Amniotic epithelial cell (primary cell): ENCODE measurements at places on chromosomes 2 and 18.

DNA sequence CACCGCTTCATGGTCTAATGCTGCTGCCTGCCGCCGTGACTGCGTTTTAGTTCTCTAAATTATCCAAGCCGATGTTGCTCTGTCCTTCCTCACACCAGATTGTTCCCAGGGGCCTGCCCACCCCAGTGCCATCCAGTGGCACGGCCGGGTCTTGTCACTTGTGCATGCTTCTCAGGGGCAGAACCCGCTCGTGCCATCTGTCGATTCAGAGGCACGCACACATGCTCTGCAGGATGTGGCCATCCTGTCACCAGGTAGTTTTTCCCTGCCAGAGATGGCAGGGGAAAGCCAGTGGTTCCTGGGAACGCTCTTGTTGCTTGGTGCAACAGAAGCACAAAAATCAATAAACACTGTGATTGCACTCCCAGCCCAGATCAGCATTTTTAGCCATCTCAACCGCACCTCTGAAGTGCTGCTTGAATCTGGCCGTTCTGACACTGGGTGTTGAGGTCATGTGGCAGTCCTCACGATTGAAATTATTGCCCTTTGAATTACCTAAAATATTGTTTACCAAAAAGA is 119.6 kb upstream of the BOD1L2 start:
- DNase-seq: no peak

DNA sequence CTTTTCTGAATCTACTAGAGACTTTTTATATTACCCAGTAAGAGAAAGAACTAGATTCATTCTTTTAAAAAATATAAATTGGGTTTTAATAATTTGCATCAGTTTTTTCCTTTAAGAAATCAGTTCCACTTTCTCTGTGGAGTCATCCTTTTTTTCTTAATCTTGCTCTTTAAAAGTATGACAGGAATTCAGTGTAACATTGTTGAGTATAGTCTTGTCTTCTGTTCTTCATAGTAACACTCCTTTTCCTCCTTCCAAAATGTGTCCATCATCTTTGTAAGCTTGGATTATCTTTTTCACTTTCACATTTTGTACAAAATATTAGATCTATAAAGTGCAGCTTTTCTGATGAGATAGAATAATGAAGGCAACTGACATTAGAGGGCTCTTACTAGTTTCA is 135.4 kb downstream of the HAUS1 start:
- no peak for DNase-seq

GRCh38 chr18:63099091-63099840 is 220.3 kb downstream of the BCL2 start:
- peak; percentile 35 for DNase-seq

DNA sequence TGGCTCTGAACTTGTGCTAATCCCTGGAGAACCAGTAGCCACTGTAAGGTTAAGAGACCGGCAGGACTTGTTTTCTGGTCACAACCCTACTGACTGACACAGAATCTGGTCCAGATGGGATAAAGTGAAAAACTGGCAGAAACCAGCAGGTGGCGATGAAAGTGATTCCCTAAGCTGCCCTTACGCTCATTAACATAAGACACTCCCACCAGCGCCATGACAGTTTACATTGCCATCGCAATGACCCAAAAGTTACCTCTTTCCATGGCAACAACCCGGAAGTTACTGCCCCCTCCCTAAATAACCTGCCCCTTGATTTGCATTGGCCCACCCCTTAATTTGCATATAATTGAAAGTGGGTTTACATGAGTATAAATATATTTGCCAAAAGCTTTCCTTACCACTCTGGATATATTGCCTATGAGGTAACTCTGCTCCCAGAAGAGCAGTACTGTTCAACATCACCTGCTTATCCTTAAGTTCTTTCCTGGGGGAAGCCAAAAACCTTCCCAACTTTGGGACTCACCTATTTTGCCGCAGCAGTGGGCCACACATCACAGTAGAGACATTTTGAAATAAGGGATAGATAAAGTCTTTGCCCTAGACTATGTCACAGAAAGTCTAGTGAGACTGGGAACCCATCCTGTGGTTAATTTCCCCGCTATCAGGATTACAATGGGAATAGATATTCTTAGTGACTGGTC is 35.8 kb upstream of the AFF3 start:
- DNase-seq: peak; percentile 81

DNA sequence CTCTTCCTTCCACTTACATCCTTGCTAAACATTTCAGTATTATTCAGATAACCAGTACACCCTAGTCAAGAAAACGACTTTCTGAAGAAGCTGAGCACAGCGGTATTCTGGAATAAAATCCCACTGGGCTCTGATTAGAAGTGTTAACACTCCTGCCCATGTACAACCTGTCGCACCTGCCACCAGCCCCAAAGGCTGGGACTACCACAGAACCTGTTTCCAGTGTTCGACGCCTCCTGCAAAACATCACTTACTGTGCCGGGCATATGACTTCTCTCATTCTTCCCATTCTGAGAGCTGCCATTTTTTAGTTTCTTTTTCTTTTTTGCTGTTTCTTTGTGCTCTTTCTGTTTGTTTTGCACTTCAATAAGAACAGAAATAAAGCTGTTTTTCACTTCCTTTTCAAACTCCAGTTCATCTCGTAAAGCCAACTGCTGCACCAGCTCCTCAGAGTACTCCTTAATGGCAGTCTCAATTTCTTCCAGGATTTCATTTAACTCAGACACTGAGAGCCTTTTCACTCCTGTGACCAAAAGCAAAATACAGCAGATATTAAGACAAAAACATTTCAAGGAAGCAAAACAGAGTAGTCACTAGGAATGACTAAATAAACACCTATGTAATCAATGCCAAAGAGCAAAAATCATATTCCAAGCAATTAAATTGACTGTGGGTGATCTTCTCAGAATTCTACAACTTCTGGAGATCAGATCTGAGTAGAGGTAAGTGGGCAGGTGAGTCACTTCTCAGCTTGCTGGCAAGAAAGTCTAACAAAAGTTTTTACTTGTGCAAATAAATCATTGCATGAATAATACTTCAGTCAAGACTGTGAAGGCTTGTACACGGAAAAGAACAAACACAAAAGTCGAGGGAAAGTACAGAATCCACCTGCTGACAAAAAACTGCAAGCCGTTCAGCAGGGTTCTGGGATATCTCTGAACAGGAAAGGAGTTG is 19.3 kb downstream of the FEZ2 start:
- DNase-seq: no peak

GRCh38 chr2:146992057-146992456 is 852.8 kb upstream of the ACVR2A start:
- DNase-seq: peak; percentile 53

GRCh38 chr18:35671966-35672603 is 90.5 kb downstream of the GALNT1 start:
- DNase-seq: peak; percentile 16

- no peak for DNase-seq
These were observed 234.4 kb upstream of the FIGN start for GRCh38 chr2:163970058-163970813.

DNA sequence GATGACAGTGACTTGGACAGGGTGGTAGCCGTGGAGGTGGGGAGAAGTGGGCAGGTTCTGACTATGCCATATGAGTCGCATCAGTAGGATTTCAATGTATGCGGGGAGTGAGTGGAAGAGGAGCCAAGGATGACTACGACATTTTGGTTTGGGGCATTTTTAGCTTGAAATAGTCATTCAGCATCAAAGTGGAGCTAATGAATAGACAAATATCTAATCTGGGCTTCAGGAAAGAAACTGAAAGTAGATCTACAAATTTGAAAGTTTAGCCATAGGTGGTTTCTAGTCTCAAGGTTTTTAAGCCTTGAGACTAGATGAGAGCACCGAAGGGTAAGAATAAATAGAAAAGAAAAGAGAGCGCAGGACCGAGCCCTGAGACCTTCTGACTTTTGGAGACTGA is 58.3 kb downstream of the FEZ2 start:
- DNase-seq: no peak

GRCh38 chr2:46803911-46804670 is 111.5 kb downstream of the MCFD2 start:
- peak; percentile 90 for DNase-seq

- DNase-seq: no peak
These were observed 5.0 kb downstream of the EVX2 start for GRCh38 chr2:176078541-176079284.

GRCh38 chr2:74915743-74916142 is 42.7 kb upstream of the POLE4 start:
- peak; percentile 82 for DNase-seq

DNA sequence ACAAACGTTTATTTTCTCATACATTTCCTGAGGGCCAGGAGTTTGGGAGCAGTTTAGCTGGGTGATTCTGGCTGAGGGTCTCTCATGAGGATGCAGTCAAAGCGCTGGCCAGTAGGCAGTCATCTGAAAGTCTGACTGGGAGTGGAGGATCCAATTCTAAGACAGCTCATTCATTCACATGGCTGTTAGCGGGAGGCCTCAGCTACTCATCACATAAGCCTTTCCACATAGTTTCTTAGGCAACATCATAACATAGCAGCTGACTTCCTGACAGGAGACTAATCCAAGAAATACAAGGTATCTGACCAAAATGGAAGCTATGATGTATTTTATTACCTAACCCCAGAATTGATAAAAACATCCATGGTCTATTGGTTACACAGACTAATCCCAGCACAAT is 2.9 kb upstream of the MRPL44 start:
- DNase-seq: peak; percentile 97

GRCh38 chr2:16482460-16482859 is 183.2 kb downstream of the CYRIA start:
- DNase-seq: no peak

DNA sequence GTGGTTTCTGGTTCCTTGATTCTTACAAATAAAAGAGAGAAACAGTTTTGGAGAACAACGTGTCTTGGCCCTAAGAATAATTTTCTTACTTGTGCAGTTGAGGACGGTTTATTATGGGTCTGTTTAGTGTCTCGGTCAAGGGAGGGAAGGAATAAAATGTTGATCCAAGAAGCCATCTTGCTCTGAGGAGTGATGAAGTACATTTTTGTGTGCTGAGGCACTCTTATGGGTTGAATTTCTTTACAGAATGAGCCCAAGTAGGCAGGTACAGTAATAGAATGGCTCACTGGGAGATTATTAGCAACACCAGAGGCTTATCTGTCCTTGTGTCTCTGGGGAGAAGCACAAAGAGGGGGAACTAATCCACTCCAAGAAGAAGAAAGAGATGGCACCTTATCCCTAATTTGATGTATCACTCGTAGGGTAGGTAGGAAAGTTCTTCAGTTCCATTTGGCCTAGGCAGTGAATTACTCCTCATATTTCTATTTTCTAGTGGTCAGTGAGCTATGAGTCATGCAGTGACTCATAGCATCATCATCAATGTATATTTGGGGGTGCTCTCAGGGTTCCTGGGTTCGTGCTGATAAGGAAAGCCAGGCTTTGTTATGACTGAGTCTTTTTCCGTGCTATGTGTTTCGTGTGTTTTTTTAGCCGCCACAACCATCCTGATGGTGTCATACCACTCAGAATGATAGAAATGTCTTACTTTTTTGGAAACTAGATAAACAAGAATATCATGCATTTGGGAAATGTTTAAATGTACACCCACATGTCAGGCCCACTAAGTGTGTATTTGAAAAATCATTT is 250.1 kb upstream of the CTAGE1 start:
- peak; percentile 99 for DNase-seq

DNA sequence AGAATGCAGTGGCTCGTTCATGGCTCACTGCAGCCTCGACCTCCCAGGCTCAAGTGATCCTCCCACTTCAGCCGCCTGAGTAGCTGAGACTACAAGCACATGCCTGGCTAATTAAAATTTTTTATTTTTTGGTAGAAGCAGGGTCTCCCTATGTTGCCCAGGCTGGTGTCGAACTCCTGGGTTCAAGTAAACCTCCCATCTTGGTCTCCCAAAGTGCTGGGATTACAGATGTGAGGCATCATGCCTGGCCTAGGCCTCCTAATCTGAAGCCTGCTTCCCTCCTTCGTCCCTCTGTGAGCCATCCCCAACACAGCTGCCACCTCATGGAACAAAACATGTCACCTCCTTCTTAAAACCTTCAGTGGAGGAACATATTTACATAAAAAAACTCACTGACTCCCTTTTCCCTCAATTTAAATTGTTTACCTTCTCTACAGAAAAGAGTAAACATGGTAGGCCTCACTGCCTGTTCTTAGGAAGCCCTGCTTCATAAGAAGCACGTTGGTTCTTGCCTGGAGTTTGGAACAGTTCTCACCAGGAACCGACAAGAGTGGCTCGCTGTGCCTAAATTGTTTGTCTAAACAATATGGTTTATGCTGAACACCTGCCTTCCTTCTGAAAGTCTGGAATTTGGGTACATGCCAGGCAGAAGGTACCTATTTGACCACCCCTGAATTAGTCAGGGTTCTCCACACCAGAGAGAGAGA is 12.1 kb upstream of the RHOB start:
- DNase-seq: no peak

DNA sequence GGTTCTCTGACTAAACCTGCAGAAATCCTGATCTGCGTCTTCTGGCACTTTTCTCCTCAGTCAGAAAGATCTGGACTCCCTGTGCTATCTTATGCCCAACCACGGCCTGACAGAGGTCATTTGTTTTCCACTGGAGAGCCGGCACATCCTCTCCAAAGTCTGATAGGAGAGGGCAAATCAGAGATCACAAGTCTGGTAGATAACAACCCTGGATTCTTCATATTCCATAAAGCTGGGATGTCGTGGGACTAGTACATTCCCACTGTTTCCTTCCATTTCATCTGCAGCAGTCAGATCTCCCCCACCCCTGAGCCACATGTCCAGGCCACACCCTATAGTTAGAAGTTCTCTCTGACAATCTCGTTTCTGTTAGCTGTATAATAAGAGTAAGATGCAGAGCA is 157.0 kb downstream of the MGAT5 start:
- DNase-seq: peak; percentile 99

GRCh38 chr2:197058777-197059300 is 132.3 kb upstream of the PGAP1 start:
- no peak for DNase-seq

DNA sequence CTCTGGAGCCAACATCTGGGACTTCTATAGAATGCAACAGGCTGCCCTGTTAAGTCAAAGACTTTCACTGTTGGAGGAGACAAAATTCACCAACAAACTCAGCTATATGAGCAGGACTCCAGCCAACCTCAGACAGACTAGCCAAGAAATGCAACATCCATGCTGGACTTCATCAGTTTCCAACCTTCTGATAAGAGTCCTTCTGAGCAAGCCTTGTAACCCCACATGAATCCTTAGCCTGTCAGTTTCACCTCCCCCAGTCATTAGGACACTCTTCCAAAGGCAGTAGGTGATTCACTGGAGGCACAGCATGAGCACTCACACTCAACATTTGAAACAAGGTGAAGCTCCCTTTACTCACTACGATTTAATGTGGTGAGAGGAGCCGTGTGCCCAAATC is 5.8 kb downstream of the TBC1D8 start:
- DNase-seq: peak; percentile 84

GRCh38 chr2:4653991-4654390 is 950.6 kb downstream of the DCDC2C start:
- no peak for DNase-seq

- no peak for DNase-seq
These were observed 797.3 kb downstream of the BCL11A start for GRCh38 chr2:59756150-59756549.

GRCh38 chr2:209095432-209095831 is 328.4 kb upstream of the MAP2 start:
- DNase-seq: no peak

- DNase-seq: no peak
These were observed 26.6 kb upstream of the DPP4 start for GRCh38 chr2:162100579-162100978.
